ENCODE measurements at places on chromosomes 11 and 22.

DNA sequence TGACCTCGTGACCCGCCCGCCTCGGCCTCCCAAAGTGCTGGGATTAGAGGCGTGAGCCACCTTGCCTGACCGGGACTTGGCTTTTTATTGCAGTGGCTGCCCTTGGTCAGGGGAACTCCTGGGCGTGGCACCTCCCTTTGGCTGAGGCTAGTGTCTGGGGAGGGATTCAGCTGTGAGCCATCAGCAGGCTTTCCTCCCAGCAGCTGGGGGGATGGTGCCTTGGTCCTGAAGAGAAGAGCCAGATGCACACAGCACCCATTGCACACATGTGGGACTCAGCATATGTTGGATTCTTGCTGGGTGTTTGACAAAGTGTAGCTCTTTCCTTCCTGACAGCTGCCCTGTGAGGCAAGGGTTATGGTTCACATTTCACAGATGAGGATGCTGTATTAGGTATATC lies 8.4 kb downstream of the CYTH4 start:
- peak; percentile 39 for DNase-seq

- peak; percentile 44 for DNase-seq
Observed at GRCh38 chr11:91173701-91174100, 950.9 kb upstream of the CHORDC1 start.

DNA sequence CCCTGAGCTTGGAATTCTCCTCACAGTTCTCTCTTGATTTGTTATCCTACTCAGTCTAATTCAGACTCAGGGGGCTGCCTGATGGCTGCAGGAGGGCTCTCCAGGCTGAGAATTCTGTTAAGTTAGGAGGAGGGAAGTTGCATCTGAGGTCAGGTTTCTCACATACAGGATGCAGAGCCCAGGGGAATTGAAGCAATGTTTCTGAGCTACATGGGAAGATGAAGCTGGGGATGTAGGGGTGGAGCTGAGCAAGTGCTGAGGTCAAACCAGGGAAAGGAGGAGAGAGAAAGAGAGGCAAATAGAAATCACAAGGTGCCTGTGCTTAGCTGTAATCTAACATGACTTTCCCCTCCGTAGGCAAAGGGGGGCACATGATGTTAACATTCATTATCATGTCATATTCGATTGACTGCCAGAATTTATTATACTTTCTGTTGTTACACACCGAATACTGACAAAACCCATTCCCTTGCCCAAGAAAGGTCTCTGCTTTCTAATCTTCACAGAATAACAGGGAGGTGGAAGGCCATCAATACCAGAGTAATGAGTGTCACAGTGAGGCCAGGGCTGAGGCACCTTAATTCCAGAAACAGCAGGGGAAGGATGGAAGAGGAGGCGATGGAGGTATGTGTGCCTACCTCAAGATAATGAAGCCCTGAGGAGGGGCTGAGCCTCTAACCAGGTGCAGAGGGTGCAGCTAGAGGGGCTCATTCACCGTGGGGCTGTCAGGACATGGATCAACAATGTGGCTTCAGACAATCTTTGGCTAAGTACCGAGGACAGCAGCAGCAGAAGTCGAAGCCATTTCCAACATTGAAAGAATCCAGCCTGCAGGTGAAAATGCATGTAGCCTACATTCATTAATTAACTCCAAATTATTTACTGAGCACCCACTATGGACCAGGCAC lies 205.4 kb upstream of the SNX19 start:
- DNase-seq = no peak

GRCh38 chr11:130781931-130782330 lies 134.3 kb downstream of the SNX19 start:
- DNase-seq = peak; percentile 30

DNA sequence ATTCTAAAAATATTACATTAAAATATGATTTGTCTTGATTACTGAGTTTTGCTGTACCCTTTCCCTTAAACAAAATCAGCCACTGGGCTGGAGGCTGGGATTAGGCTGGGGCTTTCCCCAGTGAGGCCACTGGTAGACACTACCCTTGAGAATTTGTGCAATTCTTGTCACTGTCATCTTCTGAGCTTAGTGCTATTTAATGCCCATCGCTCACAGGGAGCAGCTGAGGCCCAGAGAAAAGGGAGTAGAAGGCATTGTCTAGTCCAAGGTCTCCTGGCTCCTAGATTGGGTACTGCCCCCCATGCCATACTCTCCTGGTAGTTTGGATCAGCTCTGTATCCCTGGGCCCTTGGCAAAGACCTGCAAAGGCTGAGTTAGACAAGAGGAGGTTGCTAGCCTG lies 6.7 kb downstream of the CHRM1 start:
- DNase-seq = no peak

- peak; percentile 98 for DNase-seq
Observed at GRCh38 chr11:3049430-3050243, 7.6 kb downstream of the CARS1 start.

GRCh38 chr11:114984611-114985163 lies 306.4 kb downstream of the NXPE2 start:
- DNase-seq = no peak

- DNase-seq = no peak
Observed at GRCh38 chr11:71139516-71140205, 112.7 kb downstream of the SHANK2 start.

DNA sequence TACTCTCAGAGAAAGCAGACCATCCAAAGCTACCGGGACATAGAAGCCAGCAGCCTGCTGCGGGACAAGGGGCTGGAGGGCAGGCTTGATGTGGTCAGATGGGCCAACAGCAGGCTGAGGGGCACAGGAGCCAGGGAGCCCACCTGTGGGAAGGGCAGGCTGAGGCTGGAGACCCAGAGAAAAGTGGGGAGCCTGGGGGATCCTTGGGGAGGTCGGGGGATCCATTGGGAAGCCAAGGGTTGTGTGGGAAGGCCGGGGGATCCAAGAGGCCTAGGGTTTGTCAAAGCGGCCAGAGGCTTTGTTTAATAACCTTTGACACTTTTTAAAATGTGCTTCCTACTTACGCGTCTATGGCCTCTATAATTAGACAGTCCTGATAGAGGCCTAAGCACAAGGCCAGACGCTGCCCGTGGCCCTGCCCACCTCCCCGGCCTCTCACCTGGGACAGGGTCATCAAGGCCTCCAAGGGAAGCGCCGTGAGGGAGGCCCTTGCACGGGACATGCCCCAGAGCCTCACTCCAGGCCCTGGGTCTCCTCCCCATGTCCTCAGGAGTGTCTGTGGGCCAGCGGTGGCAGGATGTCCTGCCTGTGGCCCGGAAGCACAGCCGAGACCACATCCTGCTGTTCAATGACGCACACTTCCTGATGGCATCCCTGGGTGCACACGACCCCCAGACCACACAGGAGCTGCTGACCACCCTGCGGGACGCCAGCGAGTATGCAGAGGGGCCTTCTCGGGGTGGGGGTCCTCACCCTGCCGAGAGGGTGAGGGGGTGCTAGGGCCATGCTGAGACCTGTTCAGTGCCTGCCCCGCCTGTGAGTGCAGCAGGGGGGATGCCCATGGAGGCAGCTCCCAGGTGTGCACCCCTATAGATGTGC lies 8.6 kb upstream of the GTSE1 start:
- no peak for DNase-seq

- no peak for DNase-seq
Observed at GRCh38 chr11:120267319-120267718, 27.4 kb downstream of the POU2F3 start.
